ENCODE measurements at places on chromosomes 1 and 21.

GRCh38 chr1:31102501-31102950, 37.0 kb upstream of the PUM1 start:
- no peak for DNase-seq

DNA sequence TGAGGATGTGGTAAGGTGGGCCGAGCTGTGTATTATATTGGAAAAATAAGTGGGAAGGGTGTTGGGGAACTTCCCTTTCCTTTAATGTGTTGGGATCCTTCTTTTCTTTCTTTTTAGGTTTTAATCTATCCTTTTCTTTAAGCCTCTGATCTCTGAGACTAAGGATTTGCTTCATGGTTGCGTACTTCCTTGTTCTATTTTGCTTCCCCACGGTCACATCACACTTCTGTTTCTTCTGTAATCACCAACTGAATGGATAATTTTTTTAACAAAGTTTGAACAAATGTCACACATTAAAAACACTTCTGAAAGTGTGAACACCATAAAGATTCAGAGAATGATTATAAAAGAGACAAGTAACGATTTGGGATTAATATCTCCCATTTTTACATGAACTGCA, 17.4 kb downstream of the DMRTA2 start:
- DNase-seq = no peak

DNA sequence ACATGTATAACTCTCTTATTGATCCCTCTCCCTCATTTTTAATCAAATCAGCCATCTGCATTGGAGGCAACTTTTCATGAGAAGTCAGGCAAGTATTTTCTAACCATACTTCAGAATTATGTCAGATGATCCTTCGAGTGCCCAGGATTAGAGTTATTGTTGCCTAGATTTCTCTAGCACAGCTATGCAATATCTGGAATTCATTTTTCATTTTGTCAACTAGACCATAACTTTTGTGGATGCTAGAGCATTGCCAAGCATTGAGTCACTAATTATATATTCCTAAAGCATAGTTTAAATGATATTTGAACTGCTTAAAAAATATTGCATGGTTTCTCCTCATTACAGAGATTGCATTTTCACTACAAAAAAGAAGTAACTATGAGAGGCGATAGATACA, 21.2 kb downstream of the HFM1 start:
- no peak for DNase-seq

DNA sequence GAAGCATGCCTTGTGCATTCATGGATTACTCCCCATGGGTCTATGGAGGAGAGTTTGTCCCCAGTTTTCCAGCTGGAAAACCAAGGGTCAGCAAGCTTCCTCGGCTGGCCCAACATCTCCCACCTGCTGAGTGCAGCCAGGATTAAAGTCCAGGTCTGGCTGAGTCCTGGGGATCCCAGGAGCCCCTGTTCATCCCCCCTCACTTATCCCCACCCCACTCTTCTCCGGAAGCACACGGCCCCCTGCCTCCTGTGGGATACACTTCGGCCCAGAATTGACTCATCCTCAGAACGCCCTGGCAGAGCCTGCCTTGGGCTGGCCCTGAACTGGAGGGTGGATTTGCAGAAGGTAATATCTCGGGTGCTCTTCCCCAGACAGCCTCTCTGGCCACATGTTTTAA, 276.1 kb downstream of the NPHP4 start:
- DNase-seq = no peak

- DNase-seq = no peak
These were observed 16.5 kb downstream of the TADA1 start for GRCh38 chr1:166859597-166859996.

GRCh38 chr1:165353731-165354671, 2.5 kb downstream of the LMX1A start:
- no peak for DNase-seq

- no peak for DNase-seq
These were observed 51.3 kb upstream of the GJA5 start for GRCh38 chr1:147811751-147812150.

DNA sequence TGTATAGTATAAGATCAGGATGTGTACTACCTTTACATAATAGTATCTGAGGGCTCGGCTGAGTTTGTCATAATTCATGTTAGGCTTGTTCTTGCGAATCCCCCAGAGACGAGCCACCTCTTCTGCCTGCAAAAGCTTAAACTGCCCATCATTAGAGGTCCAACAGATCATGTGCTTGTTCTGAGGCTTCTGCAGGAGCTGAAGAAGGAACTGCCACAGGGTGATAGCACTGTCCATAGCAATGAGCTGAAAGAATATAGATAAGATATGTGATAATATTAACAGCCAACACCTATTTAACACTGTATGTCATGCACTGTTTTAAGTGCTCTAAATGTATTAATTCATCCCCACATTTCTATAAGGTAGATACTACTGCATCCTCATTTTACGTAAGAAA, 8.2 kb downstream of the ELK4 start:
- no peak for DNase-seq

GRCh38 chr1:233227930-233228465, 67.5 kb downstream of the PCNX2 start:
- no peak for DNase-seq

GRCh38 chr1:29736582-29737188, 500.4 kb downstream of the PTPRU start:
- DNase-seq = no peak

DNA sequence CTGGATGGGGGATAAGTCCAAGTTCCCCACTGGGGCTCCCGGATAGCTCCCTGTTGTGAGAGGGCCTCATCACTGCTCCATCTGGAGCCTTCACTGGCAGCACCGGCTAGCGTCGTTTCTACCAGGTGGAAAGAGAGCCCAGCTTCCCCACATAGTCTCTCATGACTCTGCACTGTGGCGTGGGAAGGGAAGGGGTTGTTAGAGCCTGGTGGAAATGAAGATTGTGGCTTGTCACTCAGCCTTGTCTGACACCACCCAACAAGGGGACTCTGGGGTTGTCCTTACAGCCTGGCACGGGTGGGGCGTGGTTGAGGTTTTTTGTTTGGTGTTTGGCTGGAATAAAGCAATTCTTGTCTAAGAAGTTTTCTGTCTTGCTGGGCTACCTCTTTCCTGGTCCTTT, 94.6 kb downstream of the ADARB1 start:
- DNase-seq = no peak
